ENCODE measurements at places on chromosomes 7 and 10.
A peak's percentile ranks its signal among the peaks of the same experiment; 100 is the strongest.

DNA sequence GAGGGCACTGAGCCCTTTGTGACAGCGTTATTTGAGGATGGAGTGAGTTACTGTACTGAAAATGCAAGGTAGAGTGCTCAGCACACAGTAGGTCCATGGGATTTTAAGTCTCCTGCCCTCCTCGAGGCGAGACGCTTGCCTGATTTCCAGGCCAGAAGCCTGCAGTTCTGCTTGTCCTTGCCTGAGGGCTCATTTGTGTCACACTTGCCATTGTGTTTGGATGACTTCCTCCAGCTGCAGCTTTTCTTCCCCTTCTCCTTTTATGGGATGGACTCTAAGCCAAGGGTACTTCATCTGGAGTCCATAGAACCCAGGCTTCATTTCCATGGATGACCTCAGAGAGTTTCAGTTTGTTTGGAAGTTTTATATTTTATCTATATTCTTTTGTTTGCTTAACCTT lies 304.2 kb upstream of the BMPER start:
- DNase-seq, result no peak

- no peak for DNase-seq
Measured at GRCh38 chr10:96700374-96701099, 19.8 kb downstream of the PIK3AP1 start.

GRCh38 chr10:104449391-104449790 lies 95.8 kb downstream of the CFAP58 start:
- DNase-seq, result no peak

DNA sequence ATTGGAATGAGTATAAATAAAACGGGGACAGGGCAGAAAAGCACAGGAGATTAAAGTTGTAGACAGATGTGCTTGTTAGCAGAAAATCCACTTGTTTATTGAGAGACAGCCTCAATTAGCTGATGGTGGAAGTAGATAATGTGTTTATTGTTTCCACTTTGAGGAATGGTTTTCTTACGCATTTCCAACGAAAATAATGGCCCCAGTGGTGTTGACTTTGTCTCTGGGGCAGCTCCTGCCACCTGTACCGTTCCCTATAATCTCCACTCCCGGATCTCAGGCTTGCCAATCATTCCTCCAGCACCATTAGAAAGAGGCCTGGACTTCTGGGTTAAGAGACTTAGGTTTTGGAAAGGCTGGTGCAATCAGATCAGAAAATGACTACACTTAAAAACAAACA lies 638.7 kb downstream of the PARD3 start:
- DNase-seq, result no peak

- peak; percentile 2 for DNase-seq
Measured at GRCh38 chr7:38398725-38399321, 125.4 kb upstream of the TARP start.

DNA sequence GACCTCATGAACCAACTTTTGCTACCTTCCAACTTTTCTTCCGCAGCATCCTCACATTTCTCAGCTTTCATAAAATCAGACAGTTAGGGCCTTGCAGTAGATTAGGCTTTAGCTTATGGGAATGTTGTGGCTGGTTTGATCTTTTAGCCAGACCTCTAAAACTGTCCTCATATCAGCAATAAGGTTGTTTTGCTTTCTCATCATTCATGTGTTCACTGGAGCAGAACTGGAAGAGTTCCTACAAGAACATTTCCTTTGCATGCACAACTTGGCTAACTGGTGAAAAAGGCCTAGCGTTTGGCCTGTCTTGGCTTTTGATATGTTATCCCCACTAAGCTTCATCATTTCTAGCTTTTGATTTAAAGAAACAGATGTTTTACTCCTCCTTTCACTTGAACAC lies 130.0 kb upstream of the LRRTM3 start:
- no peak for DNase-seq

DNA sequence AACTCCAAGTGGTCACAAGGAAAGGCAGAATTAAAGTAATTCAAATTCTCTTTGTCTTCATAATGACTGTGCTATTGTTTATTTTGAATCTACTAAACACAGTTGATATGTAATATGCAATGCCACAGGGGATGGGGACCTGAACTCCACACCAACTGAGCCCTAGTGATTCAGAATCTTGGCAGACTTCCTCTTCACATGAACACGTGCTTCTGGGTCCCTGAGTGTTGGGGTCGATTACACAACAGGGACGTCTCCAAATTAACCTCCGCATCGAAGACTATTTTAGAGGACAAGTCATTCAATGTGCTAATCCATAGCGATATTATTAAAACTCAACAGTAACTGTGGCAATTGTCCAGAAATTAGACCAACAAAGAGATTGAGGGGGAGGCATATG lies 95.3 kb upstream of the CARD11 start:
- DNase-seq, result no peak

- no peak for DNase-seq
Measured at GRCh38 chr10:74924251-74924963, 98.0 kb downstream of the KAT6B start.

DNA sequence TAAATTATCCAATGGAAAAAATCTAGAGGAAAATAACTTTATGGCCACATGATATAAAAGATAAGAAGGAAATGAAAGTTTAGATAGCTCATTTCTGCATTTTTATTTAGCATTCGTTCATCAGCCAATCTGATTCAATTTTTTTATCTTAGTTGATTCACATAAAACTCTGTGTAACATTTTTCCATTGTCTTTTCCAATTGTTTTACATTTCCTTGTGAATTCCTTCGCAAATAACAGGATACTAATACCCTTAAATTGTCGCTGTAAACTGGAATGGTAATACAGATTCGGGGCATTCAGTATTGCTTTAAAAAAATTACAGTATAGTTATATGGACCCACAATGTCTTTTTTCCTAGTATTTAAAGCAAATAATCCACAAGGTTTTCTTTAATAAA lies 136.4 kb downstream of the CUBN start:
- no peak for DNase-seq

GRCh38 chr10:120460776-120461175 lies 3.7 kb downstream of the PLPP4 start:
- no peak for DNase-seq

DNA sequence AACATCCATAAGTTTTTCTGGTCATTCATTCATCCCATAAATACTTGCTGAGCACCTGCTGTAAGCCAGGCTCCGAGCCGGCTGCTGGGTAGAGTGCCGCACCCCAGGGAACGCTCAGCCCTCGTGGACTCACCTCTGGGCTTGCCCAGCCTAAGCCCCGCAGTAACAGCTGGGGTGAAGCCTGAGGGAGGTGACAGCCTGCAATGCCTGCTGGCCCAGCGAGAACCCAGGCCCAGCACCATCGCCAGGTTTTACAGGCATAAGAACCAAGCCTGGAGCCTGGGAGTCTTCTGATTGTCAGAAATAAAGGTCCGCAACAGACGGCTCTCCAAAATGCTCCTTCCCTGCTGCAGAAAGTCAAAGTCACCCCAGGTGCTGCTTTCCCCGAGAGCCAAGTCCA lies 205.4 kb downstream of the ZMYND11 start:
- no peak for DNase-seq

GRCh38 chr7:29965030-29965429 lies 24.6 kb downstream of the SCRN1 start:
- no peak for DNase-seq

DNA sequence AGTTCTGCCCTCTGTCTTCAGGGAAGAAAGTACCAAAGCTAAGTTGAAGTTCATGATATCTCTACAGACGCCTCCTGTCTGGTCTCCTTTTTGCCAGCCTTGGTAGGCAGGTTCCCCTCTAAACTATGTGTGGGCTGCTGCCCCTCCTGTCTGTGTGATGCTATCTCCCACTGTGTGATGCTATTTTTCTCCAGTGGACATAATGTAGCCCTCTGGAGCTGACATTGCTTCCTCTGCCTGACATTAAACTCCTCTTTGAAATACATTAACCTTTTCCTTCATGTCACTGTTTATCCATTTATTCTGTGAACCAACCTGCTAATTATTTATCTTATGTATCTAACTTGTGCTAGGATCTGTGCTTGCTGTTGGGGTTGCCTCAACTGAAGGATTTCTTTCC lies at the start of gene PRSS58:
PRSS58 (minus strand) TSS at position 101 of the 400 bp plus-strand sequence. CDS start 351 bp downstream, outside the sequence.
- no peak for DNase-seq

GRCh38 chr10:113822174-113822573 lies 31.7 kb downstream of the DCLRE1A start:
- no peak for DNase-seq

GRCh38 chr7:73891178-73891885 lies 30.4 kb downstream of the TMEM270 start:
- DNase-seq, result no peak

DNA sequence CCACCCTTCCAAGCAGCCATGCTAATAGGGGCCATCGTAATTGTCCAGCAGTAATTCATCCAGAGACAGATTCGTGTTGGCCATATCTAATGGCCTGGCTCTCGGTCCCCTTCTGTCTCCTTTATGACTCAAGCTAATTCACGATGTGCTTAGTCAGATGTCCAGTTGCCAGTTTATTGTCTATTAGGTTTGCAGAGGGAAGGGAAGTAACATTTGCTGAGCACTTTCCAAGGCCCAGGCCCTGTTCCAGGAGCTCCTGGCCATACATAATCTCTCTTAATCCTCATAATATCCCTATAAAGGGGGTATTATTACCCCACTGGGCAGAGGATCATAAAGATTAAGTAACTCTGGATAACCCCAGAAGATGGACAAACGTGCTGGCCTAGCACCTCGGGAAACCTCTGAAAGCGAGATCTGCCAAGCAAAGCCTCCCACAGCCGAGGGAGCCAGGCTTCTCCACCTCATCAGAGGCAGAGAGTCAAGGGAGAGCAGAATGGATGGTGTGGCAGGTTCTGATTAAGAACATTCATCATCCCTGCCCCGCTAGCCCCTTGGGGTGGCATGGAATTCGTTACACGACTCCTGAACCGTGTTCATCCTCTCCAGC lies 153.7 kb downstream of the PLXNA4 start:
- DNase-seq, result no peak

DNA sequence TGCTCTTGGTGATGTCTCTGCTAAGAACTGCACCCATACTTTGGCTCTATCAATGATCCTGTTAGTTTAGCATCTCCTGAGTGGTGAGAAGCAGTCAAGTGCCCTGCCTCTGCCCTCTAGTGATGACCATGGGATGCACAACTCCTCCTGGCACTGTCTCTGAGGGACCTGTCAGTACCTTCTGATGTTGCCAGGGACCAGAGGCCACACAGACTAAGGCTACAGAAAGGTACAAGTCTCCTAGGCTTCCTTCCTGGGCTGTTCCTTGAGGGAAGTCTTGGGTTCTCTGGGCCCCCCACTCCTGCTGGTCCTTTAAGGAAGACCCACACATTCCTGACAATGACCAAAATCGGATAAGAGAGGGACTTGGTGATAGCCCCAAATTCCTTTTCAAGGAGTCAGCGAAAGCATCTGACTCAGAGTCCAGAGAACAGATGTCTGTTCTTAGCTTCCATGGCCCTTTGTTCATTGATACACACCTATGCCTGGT lies 15.3 kb downstream of the NKX2-3 start:
- DNase-seq, result no peak

- no peak for DNase-seq
Measured at GRCh38 chr7:46317256-46317655, 396.2 kb upstream of the IGFBP3 start.

- DNase-seq, result no peak
Measured at GRCh38 chr10:26486304-26486703, 48.2 kb downstream of the APBB1IP start.

DNA sequence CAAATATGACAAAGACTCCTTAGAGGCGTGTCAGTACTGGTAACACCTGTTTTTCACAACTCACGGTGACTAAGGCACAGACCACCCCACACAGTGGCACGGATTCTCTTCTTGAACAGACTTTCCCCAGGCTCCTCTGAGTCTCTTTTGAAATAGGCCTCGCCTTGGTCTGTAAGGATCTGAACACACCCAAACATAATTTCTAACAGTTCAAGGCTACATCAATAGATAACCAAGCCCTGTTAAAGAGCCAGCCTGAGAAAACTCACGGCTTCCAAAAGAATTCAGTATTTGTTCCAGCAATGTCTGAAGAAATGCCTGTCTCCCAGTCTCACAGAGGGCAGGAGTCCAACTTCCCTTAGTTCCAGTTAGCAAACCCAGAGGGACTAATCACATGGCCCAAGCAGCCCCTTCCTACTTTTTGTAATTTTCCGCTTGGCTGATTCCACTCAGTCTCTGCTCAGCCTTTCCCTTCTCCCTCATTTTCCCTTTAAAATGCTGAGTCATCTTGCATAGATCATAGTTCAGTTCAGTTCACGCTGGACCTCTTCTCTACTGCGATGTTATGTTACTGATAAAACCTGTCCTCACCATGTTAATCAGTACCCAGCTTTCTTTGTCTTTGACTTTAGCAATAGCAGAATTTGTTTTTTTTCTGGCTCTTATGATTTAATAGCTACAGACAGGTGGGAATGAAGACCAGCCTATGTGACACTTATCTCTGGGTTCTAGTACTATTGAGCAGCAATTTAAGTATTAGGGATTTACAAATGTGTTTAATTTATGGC lies 22.6 kb upstream of the AKR1C3 start:
- DNase-seq, result no peak

DNA sequence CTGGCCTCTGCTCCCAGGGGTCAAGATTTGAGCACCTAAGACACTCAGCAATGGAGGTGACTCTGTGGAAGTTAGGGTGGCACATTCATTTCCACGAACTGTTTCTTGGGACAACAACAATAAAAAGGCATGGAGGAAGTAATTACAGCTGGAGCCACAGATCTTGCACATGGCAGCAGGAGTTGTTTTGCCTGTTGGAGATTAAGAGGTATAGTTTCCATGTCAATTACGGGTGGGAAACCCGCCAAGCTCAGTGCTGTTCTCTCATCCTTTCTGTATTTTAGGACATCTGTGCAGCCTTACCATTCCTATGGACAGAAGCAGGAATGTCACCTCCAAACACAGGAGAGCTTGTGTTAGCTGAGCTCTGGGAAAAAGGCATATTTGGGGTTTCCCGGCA lies 201.2 kb downstream of the SNX10 start:
- DNase-seq, result no peak

DNA sequence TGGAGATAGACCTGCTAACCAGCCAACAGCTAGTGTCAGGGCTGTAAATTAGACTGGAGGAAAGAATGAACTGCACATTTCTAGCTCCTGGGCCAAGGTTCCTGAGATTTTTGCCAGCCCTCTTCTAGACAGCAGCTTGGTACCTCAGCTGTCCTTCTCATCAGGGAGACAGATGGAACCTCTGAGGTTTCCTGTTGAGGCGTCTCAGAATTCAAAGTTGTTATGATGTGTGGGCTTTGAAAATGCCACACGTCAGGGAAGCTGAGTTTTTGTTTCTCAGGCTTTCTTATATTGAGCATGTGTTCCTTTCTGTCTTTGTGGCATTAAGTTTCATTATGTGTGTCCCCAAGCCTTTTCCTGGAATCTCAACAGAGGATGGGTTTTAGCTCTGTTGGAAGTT lies 736.6 kb downstream of the AUTS2 start:
- DNase-seq, result no peak

GRCh38 chr10:101545898-101546297 lies 42.2 kb downstream of the POLL start:
- no peak for DNase-seq

- no peak for DNase-seq
Measured at GRCh38 chr7:111756687-111757178, 194.4 kb upstream of the IMMP2L start.

DNA sequence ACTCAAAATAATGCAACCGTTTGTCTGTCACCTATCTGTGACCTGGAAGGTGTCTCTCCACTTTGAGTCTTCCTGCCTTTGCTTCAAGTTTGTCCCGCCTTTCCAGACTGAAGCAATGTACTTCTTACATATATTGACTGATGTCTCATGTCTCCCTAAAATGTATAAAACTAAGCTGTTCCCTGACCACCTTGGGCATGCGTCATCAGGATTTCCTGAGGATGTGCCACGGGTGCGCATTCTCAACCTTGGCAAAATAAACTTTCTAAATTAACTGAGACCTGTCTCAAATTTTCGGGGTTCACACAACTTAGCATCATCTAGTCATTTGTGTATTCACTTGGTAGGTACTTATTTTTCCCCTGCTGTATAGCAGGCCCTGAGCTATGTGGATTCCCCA lies 65.3 kb upstream of the JCAD start:
- no peak for DNase-seq
